ENCODE measurements at places on chromosomes 1 and 21. TPM values are rescaled to one million over a fixed set of nuclear protein-coding genes. Genes with fewer than 3 reads are reported as not detected.
A peak's percentile ranks its signal among the peaks of the same experiment; 100 is the strongest.

NBPF20 gene
- 2.5 TPM for total RNA-seq

RGS7 gene
- total RNA-seq = 0.27 TPM

ZNHIT6 gene
- total RNA-seq = 29.3 TPM

MINDY1 gene
- total RNA-seq = 6.6 TPM

KLF17 gene
- not detected for total RNA-seq

C1QA gene
- not detected for total RNA-seq

S100A2 gene
- total RNA-seq = 88.6 TPM

CELA3A gene
- not detected for total RNA-seq

B3GALT5 gene
- total RNA-seq = 0.57 TPM

SHISAL2A gene
- not detected for total RNA-seq

ITLN2 gene
- total RNA-seq = not detected

GRCh38 chr1:185500001-185500626, 183.1 kb upstream of the IVNS1ABP start:
- DNase-seq = peak; percentile 73

DNA sequence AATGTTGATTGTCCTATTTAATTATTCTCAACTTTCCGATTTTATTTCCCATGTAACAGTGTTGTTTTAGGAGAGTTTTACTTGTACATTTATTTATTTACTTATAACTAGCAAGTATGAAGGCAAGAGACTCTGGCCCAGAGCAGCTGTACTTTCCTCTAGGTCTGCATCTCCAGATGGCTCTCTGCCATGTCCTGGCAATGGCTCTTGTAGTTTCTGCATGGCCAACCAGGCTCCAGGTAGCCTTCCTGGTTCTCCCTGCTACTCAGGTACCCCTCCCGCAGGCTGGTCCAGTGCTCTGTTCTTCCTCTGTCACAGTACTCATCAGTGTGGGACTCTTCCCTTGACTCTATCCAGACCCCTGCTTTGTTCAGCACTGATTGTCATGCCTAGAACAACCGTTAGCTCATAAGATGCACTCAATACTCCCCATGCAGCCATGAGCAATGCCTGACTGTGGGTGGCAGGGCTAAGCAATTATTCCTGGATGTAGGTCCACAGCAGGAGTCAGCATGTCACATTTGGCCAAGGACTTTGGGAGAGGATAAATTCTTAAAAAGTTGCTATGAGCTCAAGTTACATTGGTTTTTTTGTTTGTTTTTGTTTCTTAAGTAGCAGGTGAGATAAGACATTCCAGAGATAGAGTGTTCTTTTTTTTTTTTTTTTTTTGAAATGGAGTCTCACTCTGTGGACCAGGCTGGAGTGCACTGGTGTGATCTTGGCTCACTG, 10.9 kb upstream of the IL20 start:
- DNase-seq = peak; percentile 41

- DNase-seq = no peak
Measured at GRCh38 chr1:1173793-1174415, at the start of gene TTLL10. TSS of gene TTLL10 (plus strand) at chr1:1173880. CDS start at chr1:1179216, 5,336 bp downstream.

DNA sequence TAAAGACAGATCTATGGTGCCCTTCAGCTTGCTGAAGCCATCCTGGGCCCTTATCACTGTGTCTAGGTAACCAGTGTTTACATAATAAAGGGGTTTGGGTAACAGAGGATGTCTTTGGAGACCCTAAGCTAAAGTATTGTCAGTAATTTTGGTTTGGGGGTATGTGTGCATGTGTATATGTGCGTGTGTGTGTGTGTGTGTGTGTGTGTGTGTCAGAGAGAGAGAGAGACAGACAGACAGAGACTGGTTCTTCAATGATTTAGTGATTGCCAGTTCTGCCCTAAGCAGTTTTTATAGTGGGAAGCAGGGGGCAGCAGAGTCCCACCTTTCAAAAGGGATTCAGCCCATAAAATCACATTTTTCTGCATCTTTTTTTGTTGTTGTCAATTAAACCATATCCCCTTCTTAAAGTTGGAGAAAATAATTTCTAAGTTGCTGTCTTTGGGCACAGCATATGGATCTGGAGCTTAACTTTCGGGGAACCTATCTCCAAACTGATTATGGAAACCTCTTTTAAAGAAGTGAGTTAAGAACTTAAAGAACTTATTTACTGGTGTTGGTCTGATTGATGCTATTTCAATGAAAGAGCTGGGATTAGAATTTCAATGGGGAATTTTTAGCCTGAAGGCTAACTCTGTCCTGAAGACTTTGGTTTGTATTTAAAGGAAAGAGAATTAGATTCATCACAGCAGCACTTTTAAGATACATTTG, 51.1 kb downstream of the ZNF326 start:
- DNase-seq = peak; percentile 41

DNA sequence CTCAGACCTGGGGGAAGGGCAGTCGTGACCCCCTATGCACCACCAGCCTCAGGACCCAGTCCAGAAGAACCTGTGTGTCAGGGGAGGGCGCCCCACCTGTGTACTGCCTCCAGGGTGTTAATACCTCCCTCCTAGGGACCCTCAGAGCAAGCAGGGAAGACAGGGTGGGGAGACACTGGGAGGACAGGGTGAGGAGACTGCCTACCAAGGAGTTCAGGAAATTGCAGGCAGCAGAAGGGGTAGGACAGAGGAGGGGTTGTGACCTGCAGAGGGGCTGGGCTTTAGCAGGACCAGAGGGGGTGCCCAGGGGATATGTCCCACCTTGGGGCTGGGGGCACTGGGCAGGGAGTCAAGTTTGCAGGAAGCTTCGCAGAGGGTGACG, 5.2 kb downstream of the C21orf58 start:
- DNase-seq = no peak

DNA sequence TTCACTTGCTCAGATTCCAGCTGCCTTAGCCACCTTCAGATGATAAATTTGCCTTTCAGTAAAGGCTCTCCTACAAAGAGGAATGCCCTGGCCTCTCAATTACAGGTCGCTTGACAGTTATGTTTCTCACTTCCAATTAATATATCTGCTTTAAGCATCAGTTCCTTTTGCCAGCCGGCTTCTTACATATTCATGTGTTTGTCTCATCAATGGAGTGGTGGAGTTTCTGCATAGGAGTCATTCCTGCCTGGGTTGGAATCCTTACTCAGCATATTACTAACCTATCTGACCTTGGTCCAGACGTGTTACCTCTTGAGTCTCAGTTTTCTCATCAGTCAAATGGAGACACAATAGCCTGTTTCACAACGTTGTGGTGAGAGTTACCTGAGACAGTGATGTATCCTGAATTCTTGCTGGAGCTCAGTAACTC, 9.4 kb upstream of the SESN2 start:
- DNase-seq = no peak

- no peak for DNase-seq
Measured at GRCh38 chr1:38964140-38964548, 22.5 kb upstream of the RHBDL2 start.

DNA sequence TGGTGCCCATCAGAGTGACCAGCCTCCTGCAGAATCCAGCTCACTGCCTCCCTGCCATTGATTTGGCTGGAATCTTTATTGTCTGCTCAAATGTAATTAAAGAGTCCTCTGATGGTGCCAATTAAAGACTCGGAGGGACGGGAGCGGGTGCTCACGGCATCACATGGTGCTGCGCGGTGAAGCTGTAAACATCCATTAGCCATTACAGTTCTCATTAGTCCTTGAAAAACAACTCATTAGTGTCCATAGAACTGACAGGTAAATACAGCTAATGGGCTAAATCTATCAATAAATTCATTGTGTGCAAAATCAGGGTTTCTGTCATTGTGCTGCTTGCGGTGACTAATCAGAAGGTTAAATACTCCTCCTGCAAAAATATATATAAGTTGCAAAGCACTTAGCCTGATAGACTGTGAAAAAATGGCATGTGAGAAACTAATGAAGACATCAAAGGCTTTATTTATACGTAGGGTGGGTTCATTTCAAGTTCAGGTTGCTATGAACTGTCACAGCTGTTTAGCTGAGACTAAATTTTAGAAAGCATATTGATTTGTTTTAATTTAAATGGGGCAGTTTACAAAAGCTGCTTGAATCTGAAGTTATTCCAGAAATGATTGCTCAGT, 289.8 kb upstream of the POU3F1 start:
- no peak for DNase-seq

DNA sequence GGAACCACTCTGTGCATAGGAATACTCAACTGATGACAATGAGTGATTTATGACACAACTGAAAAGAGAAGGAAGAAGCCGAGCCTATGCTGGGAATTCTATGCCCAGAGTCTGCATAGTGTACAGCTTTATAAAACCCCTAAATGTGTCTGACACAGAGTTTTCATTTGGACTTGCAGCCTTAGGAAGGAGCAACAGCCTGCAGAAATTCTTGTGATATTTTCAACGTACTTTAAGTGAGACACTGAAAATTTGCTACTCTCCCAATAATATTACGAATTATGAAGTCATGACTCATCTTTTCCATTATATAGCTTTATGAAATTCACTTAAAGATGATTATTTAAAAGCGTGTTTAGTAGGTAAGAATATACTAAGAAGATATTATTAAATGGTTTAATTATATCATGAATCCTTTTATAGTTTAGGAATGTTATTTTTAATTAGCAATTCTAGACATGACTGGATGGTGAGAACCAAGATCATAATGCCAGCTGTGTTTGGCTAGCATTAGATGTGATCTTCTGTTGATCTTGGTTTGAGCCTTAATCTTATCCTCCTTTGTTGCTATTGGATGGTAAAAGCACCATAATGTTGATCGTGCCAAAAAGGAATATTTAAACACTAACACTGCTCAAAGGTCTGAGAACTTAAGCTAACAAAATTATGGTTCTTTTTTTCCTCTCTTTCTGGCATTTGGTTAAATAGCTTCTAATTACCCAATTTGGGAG, 785.1 kb upstream of the ADGRL4 start:
- no peak for DNase-seq

DNA sequence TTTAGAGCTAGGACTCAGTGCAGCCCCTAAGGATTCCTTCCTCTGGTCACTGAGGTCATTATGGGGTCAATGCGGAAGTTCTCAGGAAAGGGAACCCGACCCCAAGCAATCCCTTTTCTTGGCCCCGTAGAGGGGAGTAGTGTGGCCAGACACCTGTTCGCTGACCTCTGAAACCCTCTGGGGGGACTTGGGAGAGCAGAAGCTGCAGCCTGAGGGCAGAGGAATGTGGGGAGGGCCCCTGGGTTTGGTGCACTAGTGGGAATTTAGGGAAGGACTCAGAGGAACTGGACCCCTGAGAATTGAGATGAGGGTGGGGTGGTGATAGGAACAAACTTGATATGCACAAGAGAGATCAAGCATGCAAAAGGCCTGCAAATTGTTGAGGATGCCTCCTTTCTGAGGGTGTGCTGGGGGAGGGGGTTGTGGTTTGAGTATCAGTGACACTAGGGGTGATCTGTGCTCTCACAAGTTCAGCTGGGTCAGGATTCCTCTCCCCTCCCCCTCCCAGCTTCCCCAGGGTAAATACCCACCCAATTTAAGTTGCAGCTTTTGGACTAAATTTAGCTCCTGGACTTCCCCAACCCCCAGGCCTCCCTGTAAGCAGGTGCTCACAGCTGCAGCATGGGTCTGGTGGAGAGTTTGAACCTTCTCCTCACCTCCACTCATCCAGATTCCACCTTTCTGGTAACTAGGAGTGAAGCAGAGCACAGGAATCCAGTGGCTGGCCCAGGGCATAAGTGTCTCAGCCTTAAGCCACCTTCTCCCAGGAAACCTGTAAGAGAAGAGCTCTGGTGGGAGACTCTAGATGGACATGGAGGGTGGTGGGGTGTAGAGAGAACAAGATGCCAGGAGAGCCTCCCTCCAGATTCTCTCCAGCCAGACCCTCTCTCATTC, 13.5 kb downstream of the ADAMTSL4 start:
- DNase-seq = no peak

DNA sequence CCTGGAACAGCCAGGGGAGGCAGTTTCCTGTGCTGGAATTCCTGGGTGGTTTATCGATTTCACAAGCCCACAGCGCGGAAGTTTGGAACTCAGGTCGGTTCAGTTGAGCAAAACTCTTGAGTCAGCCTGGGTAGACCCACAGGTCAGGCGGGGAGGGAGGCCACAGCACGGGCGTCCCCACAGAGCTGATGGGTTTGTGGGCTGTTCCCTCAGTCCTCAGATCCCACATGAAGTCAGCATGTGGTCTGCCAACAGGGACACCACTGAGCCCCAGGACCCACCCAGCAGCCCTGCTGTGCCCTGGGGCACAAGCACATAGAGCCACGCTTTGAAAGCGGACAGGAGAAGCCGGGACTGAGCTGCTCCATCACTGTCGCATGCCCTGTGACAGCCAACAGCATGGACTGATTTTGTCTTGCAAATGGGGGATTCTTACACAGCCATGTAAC, 17.4 kb downstream of the BMP8A start:
- peak; percentile 63 for DNase-seq

DNA sequence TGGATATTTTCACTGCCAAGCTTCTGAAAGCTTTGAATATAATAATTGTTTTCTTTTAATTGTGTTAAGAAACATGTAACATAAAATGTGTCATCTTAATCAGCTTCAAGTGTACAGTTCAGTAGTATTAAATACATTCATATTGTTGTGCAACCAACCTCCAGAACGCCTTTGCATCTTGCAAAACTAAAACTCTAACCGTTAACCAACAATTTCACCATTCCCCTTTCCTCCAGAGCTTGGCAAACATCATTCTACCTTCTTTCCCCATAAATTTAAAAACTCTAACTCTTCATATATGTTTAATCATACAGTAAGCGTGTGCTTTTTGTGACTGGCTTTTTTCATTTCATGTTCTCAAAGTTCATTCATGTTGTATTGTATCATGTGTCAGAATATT, 2.1 kb downstream of the MNDA start:
- no peak for DNase-seq

GRCh38 chr1:110570307-110570706, 35.9 kb downstream of the KCNA2 start:
- DNase-seq = peak; percentile 49

DNA sequence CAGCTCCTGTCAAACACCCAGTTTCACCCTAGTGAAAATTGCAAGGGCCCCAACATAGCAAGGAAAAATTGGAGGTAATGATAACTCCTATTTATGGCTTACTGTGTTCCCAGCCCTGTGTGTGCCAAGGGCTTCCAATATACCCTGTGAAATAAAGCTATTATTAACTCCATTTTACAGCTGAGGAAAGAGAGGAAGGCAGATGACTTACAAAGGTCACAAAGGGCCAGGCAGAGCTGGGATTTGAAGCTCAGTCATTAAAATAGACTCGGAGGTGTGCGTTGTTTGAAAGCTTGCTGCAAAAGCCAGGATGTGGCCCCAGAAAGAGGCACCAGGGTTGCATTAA, 20.2 kb upstream of the SDC3 start:
- DNase-seq = no peak

DNA sequence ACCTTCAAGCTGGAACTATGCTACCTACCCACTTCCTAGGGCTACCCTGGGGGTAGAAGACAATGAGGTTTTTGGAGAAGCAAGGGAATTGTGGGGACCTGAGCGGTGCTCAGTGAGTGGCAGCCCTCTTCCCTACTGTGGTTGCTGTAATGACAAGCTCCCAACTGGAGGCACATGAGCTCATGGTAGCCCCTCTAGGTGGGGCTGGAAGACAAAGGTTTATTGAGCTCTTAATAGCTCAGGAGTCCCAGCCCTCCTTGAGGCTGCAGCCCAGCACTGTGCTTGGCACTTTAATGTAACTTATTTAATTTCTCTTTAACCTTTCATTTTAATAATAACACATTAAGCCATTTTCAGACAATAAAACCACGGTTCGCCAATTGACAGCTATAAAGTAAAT, 528.9 kb downstream of the OMA1 start:
- DNase-seq = no peak

All from Daoy (cell line).